Fibroblast of villous mesenchyme (primary cell): ENCODE measurements at places on chromosomes 4 and X.

DNA sequence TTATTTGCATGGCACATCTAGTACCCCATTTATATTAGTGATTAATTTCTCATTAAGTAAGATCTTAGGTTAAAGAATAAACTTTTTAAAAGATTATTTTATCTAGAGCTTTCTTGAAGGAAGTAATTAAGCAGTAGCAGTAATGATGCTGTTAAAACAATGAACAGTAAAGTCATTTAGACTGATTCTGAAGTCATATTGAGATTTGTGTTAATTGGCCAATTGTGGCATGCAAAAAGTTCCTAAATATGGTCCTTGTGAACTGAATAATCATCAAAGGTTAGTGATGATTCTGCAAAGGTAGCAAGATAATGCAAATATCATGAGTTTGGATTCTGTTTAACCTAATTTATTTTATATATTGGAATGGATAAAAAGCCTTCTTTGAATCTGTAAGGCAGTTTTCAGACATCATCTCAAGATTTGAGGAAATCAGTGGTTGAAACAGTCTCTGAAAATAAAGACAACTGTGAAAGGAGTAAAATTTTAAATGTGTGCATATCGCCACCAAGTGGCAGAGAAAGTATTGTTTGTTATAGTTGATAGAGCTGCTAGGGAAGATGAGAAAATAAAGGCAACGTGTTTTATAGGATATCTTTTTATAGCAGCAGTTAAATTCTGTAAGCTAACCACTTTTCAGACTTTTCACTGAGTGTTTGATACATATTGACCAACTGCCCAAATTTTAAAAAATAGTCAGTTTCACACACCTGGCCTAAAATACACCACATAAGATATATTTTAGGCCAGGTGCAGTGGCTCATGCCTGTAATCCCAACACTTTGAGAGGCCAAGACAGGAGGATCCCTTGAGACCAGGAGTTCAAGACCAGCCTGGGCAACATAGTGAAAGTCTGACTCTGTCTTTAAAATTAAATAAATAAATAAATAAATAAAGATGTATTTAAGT is 79.6 kb downstream of the CCKAR start:
- DNase-seq = peak; percentile 71

DNA sequence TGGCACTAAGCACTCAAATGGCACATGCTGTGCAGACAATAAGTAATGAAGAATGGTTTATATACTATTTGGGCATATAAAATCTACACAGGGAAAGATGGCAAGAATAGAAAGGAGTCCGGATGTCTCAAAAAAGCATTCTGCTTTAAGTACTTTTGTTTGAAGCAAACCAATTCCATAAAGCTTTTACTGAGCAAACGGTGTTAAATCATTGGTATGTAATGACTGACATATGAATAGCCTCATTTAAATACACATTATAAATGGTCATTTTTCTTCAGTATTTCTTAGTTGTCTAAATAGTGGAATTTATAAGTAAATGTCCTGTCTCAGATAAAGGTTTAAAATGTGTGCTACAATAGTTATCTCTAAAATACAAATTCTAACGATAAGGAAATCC is 6.0 kb downstream of the FBXO8 start:
- DNase-seq = no peak

- DNase-seq = peak; percentile 63
Observed at GRCh38 chrX:31420711-31421151, 348.9 kb upstream of the FTHL17 start.

- DNase-seq = no peak
Observed at GRCh38 chrX:1596676-1597344, 5.4 kb downstream of the AKAP17A start.

- no peak for DNase-seq
Observed at GRCh38 chrX:152656890-152657289, 19.2 kb downstream of the GABRQ start.
